Fibroblast of skin of abdomen (primary cell): ENCODE measurements at places on chromosomes 7 and 10.

- DNase-seq = peak; percentile 18
Measured at GRCh38 chr7:132723506-132724081, 147.3 kb upstream of the PLXNA4 start.

- DNase-seq = no peak
Measured at GRCh38 chr7:11474902-11475585, 357.0 kb downstream of the THSD7A start.

DNA sequence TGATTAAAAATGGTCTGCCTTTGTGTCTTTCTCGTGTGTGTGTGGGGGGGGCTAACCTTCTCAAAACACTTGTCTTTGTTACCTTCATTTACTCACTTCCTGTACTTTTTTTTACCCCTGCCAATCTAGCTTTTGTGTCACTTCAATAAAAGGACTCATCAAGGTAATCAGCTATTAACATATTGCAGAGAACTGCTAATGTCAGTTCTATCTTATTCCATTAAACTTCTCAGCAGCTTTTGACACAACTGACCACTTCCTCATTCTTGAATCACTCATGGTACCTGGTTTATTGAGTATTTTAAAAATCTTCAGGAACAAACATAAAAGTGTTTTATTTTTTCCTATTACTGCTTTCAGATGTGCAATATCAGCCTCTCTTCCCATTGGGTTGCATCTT, 59.8 kb downstream of the SLC25A40 start:
- no peak for DNase-seq

- no peak for DNase-seq
Measured at GRCh38 chr10:53162856-53163255, 390.3 kb upstream of the MBL2 start.

GRCh38 chr7:41503438-41503837, 199.5 kb downstream of the INHBA start:
- DNase-seq = peak; percentile 45

DNA sequence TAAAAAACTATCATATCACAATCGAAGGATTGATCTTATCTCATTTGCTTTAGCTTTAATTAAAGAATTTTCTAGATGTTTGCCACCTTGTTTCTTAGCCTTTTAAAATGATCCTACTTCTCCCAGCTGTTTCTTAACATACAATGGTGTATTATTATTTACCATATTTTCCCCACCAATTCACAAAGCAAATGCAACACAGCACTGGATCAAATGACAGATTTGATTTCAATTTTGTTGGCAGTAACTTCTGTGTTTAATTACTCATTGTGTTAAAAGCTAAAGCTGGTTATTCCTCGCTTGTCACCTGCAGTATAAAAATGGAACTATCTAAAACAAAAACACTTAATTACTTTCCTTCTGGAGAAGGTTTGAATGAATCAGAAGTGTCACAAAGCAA, 19.6 kb downstream of the SVIL start:
- DNase-seq = no peak
